ENCODE measurements at places on chromosomes 1 and 21. TPM values are rescaled to one million over a fixed set of nuclear protein-coding genes. Genes with fewer than 3 reads are reported as not detected.

The MRPL9 gene
- polyA plus RNA-seq: 105 TPM

The LAPTM5 gene
- 0.02 TPM for polyA plus RNA-seq

The BRDT gene
- polyA plus RNA-seq: not detected

The PNRC2 gene
- polyA plus RNA-seq: 35.7 TPM

The SLAMF1 gene
- polyA plus RNA-seq: not detected

The CHIA gene
- polyA plus RNA-seq: not detected

The PKN2 gene
- 6.6 TPM for polyA plus RNA-seq
